ENCODE measurements at places on chromosomes 6 and 20.
A peak's percentile ranks its signal among the peaks of the same experiment; 100 is the strongest.

- DNase-seq = no peak
Observed at GRCh38 chr6:169469028-169469427, 215.4 kb upstream of the THBS2 start.

DNA sequence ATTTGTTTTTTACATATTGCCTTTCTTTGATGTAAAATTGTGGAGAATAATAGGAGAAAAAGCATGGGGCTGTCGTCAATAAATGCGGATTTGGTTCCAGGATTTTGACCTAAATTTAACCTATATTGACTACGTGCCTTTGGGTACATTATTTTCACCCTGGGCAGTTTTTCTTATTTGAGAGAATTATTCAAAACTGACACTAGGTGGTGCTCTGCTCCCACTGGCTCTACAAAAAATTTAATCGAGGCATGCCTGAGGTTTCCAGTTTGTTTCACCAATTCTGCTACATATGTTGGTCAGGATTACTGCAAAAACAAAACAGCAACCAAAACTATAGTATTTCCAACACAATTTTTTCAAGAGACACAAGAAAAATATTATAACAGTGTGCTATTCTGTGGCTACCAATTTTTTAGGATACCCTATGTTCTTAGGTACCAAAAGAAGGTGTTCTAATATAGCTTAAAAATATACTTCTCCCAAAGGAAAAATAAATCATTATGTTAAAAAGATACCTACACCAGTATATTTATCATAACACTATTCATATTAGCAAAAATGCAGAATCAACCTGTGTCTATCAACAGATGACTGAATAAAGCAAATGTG lies 48.6 kb upstream of the FABP7 start:
- DNase-seq = no peak

DNA sequence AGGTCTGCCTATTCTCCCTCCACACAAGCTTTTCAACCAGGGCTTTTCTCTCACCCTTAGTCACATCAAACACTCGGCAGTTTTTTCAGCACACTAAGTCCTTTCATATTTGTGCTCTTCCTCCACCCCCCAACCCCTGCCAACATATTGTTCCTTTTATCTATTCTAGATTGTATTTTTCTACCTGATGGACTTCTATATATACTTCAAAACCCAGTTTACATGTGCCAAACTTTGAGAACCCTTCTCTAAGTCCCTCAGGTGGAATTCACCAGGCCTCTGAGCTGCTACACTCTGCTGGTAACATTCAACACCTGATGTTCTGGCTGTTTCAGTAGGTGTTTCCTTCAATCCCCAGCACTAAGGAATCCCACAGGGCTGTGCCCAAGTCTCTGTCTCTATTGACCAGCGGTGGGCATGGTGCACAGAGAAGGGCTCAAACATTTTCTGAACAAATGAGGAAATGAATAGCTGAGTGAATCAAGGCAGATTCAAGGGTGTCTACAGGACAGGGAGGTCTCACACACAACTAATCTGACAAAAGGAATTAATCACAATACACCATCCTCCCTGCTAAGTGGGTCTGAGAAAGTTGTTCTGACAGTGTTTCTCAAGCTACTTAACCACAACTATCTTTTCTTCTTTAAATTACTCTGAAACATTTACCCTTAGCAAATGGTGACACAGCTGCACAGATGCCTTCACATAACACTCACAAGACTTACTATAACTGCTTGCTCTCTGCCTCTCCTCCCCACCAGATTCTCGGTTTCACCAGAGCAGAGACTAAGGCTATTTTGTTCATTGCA lies 166.5 kb downstream of the TSHZ2 start:
- no peak for DNase-seq

GRCh38 chr6:139588076-139588639 lies 213.7 kb upstream of the CITED2 start:
- no peak for DNase-seq

- DNase-seq = peak; percentile 88
Observed at GRCh38 chr6:30259140-30260035, 46.2 kb upstream of the TRIM26 start.

DNA sequence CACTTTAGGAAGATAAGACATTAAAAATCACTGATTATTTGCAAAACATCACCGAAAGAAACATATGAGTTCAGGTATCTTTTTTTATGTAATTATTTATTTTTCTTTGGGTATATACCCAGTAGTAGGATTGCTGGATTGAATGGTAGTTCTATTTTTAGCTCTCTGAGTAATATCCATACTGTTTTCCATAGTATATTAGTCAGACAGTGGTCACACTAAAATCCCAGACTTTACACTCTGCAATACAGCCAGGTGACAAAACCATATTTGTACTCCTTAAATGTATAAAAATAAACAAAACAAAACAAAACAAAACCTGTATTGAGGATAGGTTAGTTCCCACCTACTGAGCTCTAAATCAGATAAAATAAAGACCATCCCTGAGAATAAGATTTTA lies 1024.3 kb upstream of the EYS start:
- no peak for DNase-seq

- no peak for DNase-seq
Observed at GRCh38 chr20:58447511-58448391, 58.7 kb downstream of the VAPB start.

GRCh38 chr20:47730744-47731143 lies 54.5 kb downstream of the SULF2 start:
- no peak for DNase-seq

DNA sequence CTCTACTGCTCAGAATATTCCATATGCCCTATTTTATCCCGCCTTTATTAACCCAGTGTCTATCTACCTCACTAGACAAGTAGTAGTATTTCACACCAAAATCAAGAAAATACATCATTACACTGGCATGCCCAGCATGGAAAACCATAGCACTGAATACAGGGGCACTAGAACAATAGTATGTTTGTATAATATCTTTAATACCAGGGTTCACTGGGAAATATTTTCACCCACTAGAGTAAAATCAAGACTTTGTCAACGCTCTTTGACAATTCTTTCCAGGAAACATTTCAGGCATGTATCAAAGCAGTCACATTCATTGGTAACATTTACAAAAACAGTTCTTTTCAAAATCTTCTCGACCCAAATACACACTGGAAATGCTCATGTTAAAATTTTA lies 119.3 kb upstream of the BEND6 start:
- DNase-seq = no peak

Measured in frontal cortex (tissue), 4 donors.